ENCODE measurements at places on chromosomes 13 and 19.

DNA sequence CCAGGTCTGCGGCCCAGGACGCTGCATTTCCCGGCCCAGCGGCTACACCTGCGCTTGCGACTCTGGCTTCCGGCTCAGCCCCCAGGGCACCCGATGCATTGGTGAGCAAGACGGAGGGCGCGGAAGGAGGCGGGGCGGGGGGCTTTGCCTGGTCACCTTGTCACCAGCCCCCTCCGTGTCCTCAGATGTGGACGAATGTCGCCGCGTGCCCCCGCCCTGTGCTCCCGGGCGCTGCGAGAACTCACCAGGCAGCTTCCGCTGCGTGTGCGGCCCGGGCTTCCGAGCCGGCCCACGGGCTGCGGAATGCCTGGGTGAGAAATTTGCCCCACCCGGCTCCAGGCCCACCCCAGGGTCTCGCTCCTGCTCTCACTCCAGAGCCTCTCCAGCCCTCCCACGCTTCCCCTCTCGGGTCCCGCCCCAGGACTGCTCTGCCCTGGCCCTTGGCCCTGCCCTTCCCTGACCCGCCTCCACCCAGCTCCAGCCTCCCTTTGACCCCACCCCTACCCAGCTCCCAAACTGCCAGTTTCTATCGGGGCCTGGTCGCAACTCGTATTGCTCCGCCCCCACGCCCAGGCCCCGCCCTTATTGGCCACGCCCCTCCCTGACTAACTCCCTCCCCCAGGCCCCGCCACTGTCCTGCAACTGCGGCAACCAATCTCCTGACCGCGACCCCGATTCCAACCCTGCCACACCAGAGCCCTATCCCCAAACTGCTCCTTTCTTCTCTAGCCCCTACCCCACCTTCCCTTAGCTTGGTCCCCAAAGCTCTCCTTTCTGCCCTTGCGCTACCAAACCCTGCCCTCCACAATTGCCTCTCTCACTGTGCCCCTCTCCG, 8.6 kb downstream of the LTBP4 start:
- no peaks in the 10 kb centered on the region for H3K36me3 ChIP-seq
- peaks cover 52% of the 10 kb centered on the region for H3K27me3 ChIP-seq
- peak; percentile 67 for DNase-seq
- peaks cover 20% of the 10 kb centered on the region for H3K4me1 ChIP-seq
- peak overlapping the region; percentile 61 for H3K27ac ChIP-seq
- H3K4me3 ChIP-seq, result peak overlapping the region; percentile 56

GRCh38 chr13:29507356-29507755, 88.1 kb downstream of the SLC7A1 start:
- peaks cover 12% of the 10 kb centered on the region for H3K4me1 ChIP-seq
- H3K36me3 ChIP-seq, result no peaks in the 10 kb centered on the region
- DNase-seq, result no peak
- H3K4me3 ChIP-seq, result no peak overlapping the region
- H3K27me3 ChIP-seq, result peaks cover 34% of the 10 kb centered on the region

- peaks cover 25% of the 10 kb centered on the region for H3K36me3 ChIP-seq
- DNase-seq, result no peak
- H3K27ac ChIP-seq, result peak overlapping the region; percentile 99
- H3K4me1 ChIP-seq, result peaks cover 16% of the 10 kb centered on the region
Observed at GRCh38 chr19:36140304-36141038, 605 bp downstream of the CAPNS1 start.

DNA sequence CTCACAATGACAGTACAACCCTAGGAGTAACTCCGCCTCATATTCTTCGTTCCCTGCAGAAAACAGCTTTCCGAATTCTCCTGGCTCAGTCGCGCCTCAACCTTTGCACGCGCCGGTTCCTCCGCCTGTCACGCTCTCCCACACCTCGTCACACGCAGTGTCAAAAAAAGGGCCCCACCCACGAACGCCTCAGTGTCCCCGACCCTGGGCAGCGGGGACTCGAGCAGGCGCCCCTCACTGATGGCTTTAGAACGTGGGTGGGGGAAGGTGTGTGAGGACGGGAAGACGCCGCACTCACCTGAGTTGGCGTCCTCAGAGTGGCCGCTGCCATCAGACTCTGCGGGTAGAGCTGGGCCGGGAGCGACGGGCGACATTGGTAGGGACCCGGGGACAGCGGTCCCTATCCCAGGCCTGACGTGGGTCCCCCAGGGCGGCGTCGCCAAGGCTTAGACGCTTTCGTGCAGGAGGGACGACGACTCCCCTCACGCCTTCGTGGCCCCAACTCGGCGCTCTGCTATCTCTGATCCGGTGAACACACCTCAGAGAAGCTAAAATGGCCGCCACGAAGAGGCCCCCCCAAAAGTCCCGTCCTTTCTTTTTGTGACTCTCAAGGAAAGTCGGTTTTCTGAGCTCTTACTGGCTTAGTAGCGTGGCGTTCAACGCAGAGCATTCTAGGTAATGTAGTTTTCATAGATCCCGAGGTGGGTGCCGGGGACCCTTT, at the start of gene ZNF154:
Gene ZNF154, minus strand, starts transcription at position 564 of the 721 bp plus-strand sequence. Its CDS starts 233 bp downstream, at position 331.
- H3K4me3 ChIP-seq, result peak within 1 kb of the TSS; percentile 92
- no peaks in the 10 kb centered on the region for H3K27me3 ChIP-seq
- peaks cover 45% of the 10 kb centered on the region for H3K36me3 ChIP-seq
- peak within 1 kb of the TSS; percentile 98 for H3K27ac ChIP-seq

DNA sequence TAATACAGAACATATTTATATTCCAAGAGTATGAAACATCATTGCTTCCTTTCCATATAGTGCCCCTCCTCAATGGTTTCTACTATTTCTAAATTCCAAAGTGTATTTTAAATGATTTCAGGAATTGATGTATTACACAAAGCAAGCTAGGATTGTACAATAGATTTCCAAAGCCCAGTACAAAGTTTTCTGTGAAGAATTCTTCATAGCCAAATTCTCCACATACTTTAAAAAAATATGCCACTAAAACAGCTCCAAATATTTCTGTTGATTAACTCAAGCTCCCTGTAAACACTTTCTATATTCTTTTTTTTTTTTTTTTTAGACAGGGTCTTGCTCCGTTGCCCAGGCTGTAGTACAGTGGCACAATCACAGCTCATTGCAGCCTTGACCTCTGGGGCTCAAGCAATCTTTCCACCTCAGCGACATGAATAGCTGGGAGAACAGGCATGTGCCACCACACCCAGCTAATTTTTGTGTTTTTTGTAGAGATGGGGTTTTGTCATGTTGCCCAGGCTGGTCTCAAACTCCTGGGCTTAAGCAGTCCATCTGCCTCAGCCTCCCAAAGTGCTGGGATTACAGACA, 50.6 kb downstream of the ELF1 start:
- H3K27me3 ChIP-seq, result no peaks in the 10 kb centered on the region
- H3K4me1 ChIP-seq, result peaks cover 31% of the 10 kb centered on the region
- no peak for DNase-seq
- no peaks in the 10 kb centered on the region for H3K36me3 ChIP-seq
- no peak overlapping the region for H3K27ac ChIP-seq

- H3K4me1 ChIP-seq, result no peaks in the 10 kb centered on the region
- peaks cover 87% of the 10 kb centered on the region for H3K36me3 ChIP-seq
- no peak overlapping the region for H3K27ac ChIP-seq
- no peaks in the 10 kb centered on the region for H3K27me3 ChIP-seq
Observed at GRCh38 chr19:27775395-27775794, 1437.6 kb downstream of the UQCRFS1 start.

- no peaks in the 10 kb centered on the region for H3K27me3 ChIP-seq
- peak overlapping the region; percentile 94 for H3K4me3 ChIP-seq
- peak; percentile 22 for DNase-seq
Observed at GRCh38 chr13:49935171-49936074, 717 bp downstream of the SPRYD7 start.

- H3K36me3 ChIP-seq, result peaks cover 25% of the 10 kb centered on the region
- H3K4me3 ChIP-seq, result no peak overlapping the region
- H3K27me3 ChIP-seq, result no peaks in the 10 kb centered on the region
Observed at GRCh38 chr19:4707322-4707721, 16.3 kb downstream of the DPP9 start.

DNA sequence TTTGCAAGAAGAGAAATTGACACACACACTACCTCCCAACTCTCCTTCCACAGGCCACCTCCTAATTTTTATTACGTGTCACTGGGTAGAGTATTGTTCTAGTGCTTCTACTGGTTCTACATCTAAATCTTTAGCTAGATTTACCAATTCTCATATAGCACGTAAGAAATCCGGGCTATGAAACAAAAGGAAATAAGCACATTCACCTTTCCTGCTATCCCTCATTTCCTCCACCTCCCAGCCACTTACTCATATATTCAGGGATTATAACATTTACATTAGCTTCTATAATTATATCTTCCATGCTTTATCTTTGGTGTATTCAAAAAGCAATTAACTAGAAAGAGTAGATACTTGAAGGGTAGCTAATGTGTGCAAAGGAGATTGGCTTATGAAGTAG, 39.7 kb downstream of the USP12 start:
- peaks cover 15% of the 10 kb centered on the region for H3K4me1 ChIP-seq
- no peak for DNase-seq
- H3K27me3 ChIP-seq, result no peaks in the 10 kb centered on the region

GRCh38 chr19:56839652-56840450, 675 bp downstream of the PEG3 start:
- H3K4me3 ChIP-seq, result no peak overlapping the region
- H3K27ac ChIP-seq, result no peak overlapping the region
- no peak for DNase-seq
- no peaks in the 10 kb centered on the region for H3K4me1 ChIP-seq

DNA sequence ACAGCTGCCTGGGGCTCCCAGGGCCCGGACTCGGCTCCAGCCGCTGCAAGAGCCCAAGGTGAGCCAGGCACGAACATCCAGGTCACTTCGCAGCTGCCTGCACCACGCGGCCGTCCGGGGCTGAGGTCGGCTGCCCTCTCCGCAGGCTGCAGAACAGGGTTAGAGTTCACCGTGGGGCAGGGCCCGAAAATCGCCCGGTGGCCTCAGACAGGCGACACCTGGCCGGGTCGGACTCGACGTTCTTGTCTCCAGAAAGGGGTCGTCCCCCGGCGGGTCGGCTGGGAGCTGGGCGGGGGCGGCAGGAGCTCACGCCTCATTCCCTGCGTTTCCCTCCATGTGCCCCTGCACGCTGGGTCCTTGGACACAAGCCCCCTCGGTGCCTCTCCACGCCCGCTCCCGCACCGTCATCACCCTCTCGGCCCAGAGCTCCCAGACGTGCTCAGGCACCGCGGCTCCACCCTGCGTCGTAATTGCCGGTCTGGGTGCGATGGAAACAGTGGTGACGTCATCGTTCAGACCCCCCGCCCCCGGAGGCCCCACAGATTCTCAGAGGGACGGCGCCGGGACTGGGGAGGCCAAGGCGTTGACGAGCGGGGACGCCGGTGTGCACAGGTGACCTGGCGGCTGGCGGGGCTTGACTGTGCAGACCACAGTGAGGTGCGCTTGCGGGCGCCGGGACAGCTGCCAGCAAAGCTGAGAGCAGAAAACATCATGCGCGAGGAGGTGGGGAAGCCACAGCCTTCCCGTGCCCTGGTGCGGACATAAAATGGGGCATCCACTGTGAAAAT, 4.0 kb upstream of the GRIN3B start:
- H3K27me3 ChIP-seq, result peaks cover 49% of the 10 kb centered on the region
- H3K4me1 ChIP-seq, result peaks cover 13% of the 10 kb centered on the region

DNA sequence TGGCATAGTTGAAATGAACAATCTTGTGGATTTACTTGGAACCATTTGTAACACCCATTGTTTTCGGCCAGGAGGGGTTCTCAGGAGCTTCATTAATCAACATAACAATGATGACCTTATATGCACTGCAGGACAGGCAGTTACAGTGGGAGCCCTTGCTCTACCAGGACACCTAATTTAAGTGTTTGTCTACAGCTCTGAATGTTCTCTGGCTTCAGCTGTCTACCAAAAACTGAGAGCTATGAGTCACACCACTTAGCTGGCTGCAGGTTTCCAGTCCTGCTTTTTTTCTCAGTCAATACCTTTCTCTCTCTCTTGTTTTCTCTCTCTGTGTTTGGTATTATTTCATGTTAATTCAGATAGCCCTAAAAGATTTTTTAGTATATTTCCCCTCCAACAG, 105.4 kb upstream of the MBNL2 start:
- peak overlapping the region; percentile 62 for H3K27ac ChIP-seq
- peaks cover 59% of the 10 kb centered on the region for H3K4me1 ChIP-seq
- no peaks in the 10 kb centered on the region for H3K27me3 ChIP-seq
- H3K4me3 ChIP-seq, result no peak overlapping the region

- no peak for DNase-seq
- no peaks in the 10 kb centered on the region for H3K27me3 ChIP-seq
- no peak overlapping the region for H3K4me3 ChIP-seq
- H3K36me3 ChIP-seq, result no peaks in the 10 kb centered on the region
- H3K4me1 ChIP-seq, result peaks cover 5% of the 10 kb centered on the region
Observed at GRCh38 chr13:30751183-30751933, 16.0 kb downstream of the ALOX5AP start.

- H3K27me3 ChIP-seq, result no peaks in the 10 kb centered on the region
- H3K4me3 ChIP-seq, result no peak overlapping the region
- H3K27ac ChIP-seq, result no peak overlapping the region
- no peak for DNase-seq
Observed at GRCh38 chr13:29771247-29771646, 79.2 kb downstream of the UBL3 start.

DNA sequence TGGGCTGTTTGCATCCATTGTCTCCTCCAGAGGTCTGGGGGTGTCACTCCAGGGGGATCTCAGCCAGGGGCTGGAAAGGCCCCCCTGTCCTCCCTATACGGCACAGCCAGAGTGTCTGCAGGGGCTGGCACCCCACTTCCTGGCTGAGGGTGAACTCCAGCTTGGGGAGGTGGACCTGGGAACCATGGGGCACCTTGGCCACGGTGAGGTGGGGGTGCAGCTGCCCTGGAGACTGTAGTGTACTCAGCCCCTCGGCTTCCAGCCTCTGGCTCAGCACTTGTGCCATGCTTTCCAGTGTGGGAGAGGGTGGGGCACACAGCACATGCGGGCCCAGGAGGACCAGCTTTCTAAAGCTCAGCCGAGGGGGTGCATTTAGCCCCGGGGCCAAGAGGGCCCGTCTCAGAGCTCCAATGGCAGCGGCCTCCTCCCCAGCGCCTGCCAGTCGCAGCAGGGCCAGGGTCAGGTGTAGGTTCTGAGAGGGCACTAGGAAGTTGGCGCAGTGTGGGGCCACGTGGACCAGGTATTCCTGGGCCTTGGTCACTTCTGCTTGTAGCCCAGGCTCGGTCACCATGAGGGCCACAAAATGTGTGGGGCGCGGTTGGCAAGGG, 1.4 kb downstream of the LENG9 start:
- H3K27me3 ChIP-seq, result no peaks in the 10 kb centered on the region
- H3K4me1 ChIP-seq, result peaks cover 21% of the 10 kb centered on the region
- H3K27ac ChIP-seq, result peak overlapping the region; percentile 81
- H3K36me3 ChIP-seq, result peaks cover 26% of the 10 kb centered on the region

GRCh38 chr13:70911286-70911685, 803.0 kb upstream of the KLHL1 start:
- H3K36me3 ChIP-seq, result no peaks in the 10 kb centered on the region
- H3K4me1 ChIP-seq, result no peaks in the 10 kb centered on the region
- H3K27ac ChIP-seq, result no peak overlapping the region
- no peak overlapping the region for H3K4me3 ChIP-seq

GRCh38 chr19:29887442-29887855, 54.6 kb upstream of the URI1 start:
- no peak overlapping the region for H3K27ac ChIP-seq
- H3K27me3 ChIP-seq, result peaks cover 6% of the 10 kb centered on the region
- no peak for DNase-seq
- no peak overlapping the region for H3K4me3 ChIP-seq
- H3K36me3 ChIP-seq, result no peaks in the 10 kb centered on the region

DNA sequence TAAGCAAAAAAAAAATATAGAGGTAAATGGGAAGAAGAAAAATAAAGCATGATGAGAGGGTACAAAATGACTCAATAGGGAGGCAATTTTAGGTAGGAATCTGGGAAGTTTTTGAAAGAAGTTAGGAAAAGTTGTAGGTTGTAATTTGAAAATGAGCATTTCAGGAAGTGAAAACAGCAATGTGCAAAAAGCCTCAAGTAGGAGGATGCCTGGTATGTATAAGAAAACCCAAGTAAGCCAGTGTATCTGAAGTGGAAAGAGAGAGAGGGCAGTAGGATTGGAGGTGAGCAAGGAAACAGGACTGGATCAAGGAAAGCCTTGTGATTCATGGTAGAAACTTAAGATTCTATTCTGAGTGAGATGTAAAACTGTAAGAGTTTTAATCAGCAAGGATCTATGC, 121.6 kb upstream of the SPRY2 start:
- peaks cover 14% of the 10 kb centered on the region for H3K4me1 ChIP-seq
- no peak overlapping the region for H3K4me3 ChIP-seq
- no peaks in the 10 kb centered on the region for H3K36me3 ChIP-seq

Data from mesothelial cell of epicardium (in vitro differentiated cells).